ENCODE measurements at places on chromosomes 2 and 18. TPM values are rescaled to one million over a fixed set of nuclear protein-coding genes. Genes with fewer than 3 reads are reported as not detected.
A peak's percentile ranks its signal among the peaks of the same experiment; 100 is the strongest.

The ANO7 gene
- 0.58 TPM for total RNA-seq

The MFSD2B gene
- total RNA-seq: 0.85 TPM

The MAP2 gene
- 13.5 TPM for total RNA-seq

The G6PC2 gene
- total RNA-seq: not detected

The CPO gene
- total RNA-seq: 0.53 TPM

The IL36RN gene
- 0.26 TPM for total RNA-seq

The HAAO gene
- total RNA-seq: 10.6 TPM

The MEP1B gene
- 0.11 TPM for total RNA-seq

The CD28 gene
- total RNA-seq: 6.1 TPM

The PRSS56 gene
- not detected for total RNA-seq

The POTEC gene
- total RNA-seq: not detected

The COLEC12 gene
- total RNA-seq: 92.7 TPM

The FRZB gene
- total RNA-seq: 3.7 TPM

The HTR2B gene
- total RNA-seq: 3.0 TPM

DNA sequence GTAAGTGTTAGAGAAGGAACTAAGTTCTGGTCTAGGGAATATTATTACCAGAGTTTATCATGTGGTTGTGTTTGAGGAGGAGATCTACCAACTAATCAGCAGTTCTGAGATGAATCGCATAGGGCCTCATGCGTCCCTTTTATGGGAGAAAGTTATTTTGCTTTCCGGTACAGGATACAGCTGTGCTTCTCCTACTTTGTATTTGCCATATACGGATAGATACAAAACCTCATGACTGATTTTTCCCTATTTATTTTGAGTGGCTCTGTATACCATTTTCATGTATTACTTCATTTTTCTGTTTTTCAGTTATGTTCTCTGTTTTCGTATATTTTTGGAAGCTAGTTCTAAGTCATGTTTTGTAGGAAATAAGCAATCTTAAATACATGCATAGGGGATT is 66.8 kb downstream of the ACSL3 start:
- DNase-seq: no peak

DNA sequence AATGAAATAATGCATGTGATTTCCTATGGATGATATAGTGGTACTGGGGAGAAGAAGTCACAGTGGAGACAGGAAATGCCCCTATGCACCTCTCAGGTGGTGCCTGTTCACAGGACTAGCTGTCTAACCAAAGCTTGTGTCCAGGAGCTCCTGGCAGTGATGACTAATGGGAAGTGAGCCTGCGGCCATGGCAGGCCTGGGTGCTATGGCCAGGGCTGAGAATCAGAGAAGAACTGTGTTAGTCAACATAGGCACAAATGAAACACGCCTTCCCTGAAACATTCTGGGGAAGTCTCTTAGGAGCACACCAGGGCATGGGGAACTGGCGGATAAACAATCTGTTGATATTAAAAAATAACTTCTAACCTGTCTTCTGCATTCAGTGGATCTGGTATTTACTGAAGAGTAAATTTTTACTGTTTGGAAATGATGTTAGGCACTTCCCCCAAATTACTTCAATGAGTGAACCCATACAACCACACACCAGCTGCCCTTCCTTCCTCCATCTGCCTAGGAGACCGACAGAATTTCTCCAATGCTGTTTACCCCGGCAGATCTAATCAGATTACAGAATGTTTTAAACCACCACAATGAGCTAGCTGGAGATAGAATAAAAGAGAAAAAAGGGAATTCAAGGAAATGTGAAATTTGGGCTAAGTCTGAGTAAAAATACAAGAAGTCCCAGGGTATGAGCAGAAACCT is 67.4 kb downstream of the MEP1B start:
- DNase-seq: no peak

- DNase-seq: no peak
Measured at GRCh38 chr2:65345631-65346030, 86.8 kb downstream of the SPRED2 start.

DNA sequence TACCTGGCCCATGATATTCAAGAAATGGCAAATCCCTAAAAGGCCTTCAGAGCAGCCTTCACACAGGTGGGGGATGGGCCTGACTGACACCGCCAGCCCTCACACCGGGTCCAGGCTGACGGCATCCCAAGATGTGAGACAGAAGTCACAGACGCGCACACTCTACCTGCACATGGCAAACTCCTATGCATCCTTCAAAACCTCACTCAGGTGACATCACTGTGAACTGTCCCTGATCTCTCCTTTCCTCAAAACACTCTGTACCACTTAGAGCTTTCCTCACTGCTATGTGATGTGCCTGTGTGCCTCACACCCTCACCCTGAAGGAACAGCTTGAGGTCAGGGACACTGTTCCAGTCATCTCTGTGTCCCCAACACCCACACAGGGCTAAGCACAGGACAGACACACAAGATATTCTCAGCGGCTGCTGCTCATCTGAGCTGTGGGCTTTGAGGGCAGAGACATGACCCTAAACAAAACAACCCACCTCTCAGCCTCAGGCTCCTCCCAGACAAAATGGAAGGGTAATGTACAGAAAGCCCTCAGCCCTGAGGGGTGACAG is 27.5 kb downstream of the BIN1 start:
- DNase-seq: no peak

- DNase-seq: no peak
Measured at GRCh38 chr2:234512884-234513669, 16.2 kb upstream of the ARL4C start.

GRCh38 chr2:239318790-239319661 is 81.8 kb downstream of the HDAC4 start:
- no peak for DNase-seq

DNA sequence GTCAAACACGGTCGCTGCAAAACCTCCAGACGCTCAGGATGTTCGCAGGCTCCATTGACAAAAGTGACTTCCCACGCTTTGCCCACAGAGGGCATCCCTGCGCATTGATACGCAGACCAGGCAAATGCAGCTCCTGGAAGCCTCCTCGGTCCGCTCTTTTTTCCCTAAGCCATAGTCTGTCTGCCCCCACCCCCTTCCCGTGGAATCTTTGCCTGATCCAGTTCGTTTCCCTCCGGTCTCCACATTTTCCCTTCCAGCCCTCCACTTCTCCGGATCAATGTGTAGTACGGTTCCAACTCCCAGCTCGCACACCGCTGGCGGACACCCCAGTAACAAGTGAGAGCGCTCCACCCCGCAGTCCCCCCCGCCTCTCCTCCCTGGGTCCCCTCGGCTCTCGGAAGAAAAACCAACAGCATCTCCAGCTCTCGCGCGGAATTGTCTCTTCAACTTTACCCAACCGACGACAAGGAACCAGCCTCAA is at the start of gene DCC:
DCC (plus strand) TSS at position 307 of the 481 bp plus-strand sequence. CDS start 591 bp downstream, outside the sequence.
- DNase-seq: peak; percentile 33

GRCh38 chr18:72637721-72638120 is 93.6 kb upstream of the CBLN2 start:
- DNase-seq: no peak

DNA sequence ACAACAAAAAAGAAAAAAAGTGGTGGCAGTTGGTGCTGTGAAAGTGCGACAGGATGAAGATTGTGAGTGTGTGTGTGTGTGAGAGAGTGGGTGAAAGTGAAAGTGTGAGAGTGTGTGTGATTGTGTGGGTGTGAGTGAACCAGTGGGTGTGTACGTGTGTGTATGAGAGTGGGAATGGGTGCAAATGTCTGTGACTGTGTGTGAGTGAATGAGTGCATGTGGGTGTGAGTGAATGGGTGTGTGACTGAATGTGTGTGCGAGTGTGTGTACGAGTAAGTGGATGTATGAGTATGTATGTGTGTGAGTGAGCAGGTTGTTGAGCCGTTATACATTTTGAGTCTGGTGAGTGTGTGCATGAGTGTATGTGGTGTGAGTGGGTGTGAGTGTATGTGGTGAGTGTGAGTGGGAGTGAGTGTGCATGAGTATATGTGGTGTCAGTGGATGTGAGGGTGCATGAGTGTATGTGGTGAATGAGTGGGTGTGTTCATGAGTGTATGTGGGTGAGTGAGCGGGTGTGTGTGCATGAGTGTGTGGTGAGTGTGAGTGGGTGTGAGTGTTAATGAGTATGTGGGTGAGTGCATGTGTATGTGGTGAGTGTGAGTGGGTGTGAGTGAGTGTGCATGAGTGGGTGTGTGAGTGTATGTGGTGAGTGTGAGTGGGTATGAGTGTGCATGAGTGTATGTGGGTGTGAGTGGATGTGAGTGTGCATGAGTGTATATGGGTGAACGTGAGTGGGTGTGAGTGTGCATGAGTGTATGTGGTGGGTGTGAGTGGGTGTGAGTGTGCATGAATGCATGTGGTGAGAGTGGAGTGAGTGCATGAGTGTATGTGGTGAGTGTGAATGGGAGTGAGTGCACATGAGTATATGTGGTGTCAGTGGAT is 69.3 kb upstream of the HPCAL1 start:
- no peak for DNase-seq

DNA sequence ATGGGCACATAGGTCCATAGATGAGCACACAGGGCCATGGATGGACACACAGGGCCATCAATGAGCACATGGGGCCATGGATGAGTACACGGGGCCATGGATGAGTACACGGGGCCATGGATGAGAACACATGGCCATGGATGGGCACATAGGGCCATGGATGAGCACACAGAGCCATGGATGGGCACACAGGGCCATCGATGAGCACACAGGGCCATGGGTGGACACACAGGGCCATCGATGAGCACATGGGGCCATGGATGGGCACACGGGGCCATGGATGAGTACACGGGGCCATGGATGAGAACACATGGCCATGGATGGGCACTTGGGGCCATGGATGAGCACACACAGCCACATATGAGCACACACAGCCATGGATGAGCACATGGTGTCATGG is 192.6 kb upstream of the HDAC4 start:
- DNase-seq: no peak

DNA sequence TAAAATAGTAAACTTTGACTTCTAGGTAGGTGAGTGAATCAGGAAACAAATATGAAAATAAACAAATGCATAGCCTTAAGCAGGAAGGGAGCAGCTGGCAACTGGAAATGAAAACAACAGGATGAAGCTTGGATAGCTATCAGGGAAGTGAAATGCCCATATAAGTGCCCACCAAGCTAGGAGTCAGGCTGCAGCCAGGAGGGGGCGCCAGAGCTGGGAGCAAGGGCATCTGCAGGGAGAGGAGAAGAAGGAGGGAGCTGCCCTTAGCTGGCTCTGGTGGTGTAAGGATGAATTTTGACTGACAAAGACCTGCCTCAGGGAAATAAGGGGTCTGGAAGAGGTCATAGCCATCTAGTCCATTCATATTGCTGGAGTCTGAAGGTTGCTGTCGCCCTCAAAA is 298.3 kb downstream of the TDRD15 start:
- no peak for DNase-seq

- DNase-seq: no peak
Measured at GRCh38 chr2:75558786-75559679, 1.7 kb downstream of the EVA1A start.

DNA sequence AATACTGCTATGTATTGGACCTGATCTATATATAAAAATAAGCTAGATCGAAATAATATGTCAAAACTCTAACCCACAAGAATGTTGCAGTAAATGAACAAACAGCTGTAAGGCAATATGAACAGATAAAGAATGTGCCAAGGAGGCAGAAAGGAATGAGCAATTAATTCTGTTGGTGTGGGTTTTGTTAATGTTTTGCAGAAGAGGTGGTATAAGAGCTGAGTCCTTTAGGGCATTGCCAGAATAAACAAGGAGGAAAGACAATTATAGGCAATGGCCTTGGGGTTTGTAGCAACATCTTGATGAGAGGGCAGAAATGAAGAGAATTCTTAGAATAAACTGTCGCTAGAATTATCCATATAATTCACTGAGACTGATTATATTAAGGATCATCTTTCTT is 240.9 kb upstream of the GULP1 start:
- no peak for DNase-seq

DNA sequence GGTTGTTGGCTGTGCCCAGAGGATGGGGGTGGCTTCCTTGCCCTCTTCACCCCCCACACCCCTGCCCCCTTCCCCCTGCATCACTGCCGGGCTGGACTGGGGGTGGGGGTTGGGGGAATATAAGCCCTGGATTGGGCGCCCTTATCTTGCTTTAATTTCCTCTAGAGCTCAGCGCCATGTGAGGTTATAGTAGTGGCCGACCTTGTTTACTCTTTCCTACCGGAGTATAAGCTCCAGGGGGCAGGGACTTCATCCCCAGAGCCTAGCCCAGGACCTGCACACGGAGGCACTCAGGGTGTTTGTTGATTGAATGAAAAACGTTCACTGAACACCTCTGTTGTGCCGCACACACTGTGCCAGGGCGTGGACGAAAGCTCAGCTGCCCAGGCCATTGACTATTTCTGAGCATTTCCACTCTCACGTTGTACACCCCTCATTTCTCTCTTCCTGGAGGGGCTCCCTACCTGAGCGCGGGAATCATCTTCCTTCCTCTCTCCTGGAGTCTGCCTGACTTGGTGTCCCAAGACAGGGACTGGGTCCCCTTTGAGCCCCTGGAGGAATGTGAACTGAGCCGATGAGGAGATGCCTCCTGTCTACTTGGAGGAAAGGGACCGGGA is 9.3 kb upstream of the SPATA3 start:
- DNase-seq: no peak

GRCh38 chr18:58845928-58846724 is 18.6 kb upstream of the ZNF532 start:
- DNase-seq: no peak

- DNase-seq: peak; percentile 29
Measured at GRCh38 chr2:3959372-3959771, 256.0 kb downstream of the DCDC2C start.

GRCh38 chr2:84498150-84498799 is 18.0 kb upstream of the DNAH6 start:
- no peak for DNase-seq

- DNase-seq: no peak
Measured at GRCh38 chr18:7102131-7102530, 15.5 kb downstream of the LAMA1 start.

GRCh38 chr18:61589053-61589723 is 256.0 kb downstream of the CDH20 start:
- no peak for DNase-seq

- DNase-seq: no peak
Measured at GRCh38 chr2:2026252-2026831, 282.0 kb upstream of the PXDN start.

DNA sequence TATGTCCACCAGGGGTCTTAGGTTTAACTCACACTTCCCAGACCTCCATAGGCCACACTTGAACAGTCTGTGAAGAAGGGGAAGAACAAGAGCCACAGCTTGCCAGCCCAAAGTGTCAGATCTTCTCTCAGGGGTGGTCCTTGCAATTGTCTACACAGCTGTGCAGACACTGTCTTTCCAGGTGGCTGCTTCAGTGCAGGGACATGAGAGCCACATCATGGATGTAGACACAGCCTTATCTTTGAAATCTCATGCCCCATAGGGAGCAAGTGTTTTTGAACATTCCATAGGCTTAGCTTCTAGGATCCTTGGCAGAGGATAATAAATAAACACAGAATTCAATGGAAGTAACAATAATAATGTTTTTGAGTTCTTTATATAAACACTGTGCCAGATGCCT is 6.7 kb downstream of the ZNF407 start:
- DNase-seq: no peak

- DNase-seq: no peak
Measured at GRCh38 chr2:118340103-118340502, 251.8 kb downstream of the INSIG2 start.

DNA sequence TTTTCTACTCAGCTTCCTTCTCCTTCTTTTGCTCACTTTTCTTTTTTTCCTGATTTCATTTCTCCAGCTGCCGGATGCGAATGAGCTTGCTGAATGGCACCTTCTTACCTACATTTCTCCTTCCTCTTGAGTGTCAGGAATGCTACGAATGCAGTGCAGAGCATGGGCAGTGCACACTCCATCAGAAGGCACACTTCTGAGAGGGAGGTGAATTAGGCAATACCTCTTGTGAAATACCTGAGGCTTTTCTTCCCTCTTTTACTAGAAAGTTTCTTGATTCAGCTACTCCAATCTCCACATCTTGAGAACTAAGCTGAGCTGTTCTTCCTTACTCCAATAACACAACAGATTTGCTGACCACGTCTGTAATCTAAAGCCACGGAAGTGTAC is 51.1 kb downstream of the PLEKHM3 start:
- DNase-seq: no peak
